ENCODE measurements at places on chromosomes 2 and 18.

DNA sequence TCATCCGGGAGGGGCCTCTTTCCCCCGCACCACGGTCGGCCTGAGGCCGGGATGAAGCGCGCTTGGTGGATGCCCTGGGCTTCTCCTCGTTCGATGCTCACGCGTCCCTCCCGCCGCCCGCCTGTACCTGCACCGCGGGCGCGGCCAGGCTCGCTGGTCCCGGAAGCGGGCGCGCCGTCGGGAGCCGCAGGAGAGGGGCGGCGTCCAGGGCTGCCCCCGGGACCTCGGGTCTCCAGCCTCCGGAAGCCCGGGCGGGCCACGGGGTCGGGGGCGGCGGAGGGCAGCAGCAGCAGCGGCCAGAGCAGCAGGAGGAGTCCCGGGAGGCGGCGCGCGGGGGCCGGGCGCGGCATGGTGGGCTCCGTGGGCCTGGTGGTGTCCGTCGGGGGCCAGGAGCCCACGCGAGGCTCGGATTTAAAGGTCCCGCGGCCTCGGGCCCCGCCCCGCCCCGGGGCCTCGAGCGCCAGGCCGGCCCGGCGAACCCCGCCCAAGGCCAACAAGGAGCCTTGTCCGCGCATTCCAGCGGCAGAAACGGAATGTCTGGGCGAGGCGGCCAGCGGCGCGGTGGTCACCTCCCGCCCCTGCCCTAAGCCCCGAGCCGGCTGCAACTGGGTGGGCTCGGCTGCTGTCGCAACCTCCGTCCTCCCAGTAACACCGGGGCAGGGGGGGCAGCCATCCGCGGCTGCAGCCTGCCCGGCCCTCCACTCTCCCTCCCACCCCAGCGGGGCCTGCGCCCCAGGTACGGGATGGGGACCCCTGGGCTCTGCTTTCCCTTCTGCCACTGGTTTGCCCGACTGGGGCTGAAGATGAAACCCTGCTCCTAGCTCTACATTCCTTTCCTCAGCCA is at the start of gene MATN3:
Gene MATN3, minus strand, starts transcription at position 387 of the 844 bp plus-strand sequence. Its CDS starts 37 bp downstream, at position 350.
- peak; percentile 35 for DNase-seq

GRCh38 chr2:60533101-60534051 is 20.1 kb downstream of the BCL11A start:
- peak; percentile 62 for DNase-seq

- no peak for DNase-seq
Observed at GRCh38 chr2:170950221-170950761, 21.2 kb downstream of the GORASP2 start.

GRCh38 chr2:120815292-120815691 is 79.6 kb downstream of the GLI2 start:
- no peak for DNase-seq

DNA sequence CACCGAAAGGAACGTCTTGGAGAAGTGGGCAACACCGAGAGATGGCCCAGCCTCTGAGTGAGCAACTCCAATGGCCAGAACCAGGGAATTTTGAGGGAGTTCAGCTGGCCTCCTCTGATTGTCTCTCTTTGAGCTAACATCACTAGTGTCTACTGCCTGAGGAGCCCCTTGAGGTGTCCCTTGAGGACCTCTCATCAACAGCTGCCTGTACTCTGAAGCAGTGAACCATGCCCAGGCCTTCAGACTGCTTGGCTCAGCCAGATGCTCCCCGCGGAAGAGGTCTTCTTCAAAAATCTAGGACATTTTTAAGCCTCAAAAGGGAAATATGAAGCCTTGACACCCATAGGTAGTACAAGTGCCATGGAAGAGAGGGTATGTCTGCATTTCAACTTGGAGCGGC is 430.4 kb downstream of the TXNL1 start:
- no peak for DNase-seq

DNA sequence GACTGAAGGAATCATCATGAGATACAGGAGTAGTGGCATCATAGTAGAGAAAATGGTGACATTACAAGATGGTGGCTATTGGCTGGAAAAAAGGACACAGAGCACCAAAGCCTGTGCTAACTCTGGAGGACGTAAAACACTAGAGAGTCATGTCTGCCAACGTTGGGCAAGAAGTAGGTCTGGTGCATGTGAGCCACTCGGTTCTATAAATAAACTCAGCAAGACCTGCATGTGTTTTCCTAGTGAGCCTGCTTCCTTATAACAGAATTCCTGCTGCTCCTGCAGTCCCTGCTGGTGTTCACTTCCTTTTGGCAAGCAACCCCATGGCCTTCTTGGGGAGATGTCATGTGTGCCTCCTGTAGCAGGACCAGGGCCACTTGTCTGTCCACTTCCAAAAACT is 325.2 kb downstream of the OSR1 start:
- DNase-seq = peak; percentile 11

DNA sequence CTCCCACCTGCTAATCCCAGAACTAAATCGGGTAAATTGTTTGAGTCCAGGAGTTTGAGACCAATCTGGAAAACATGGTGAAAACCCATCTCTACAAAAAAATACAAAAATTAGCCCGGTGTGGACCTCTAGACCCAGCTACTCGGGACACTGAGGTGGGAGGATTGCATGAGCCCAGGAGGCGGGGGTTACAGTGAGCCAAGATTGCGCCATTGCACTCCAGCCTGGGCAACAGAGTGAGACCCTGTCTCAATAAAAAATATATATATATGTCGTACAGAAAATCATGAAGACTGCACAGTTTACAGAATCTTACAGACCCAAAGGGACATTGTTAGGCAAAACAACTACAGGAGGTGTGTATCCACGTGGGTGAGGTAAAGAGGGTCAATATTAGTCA is 4.0 kb upstream of the DPY30 start:
- DNase-seq = no peak

GRCh38 chr2:47725808-47726207 is 57.1 kb upstream of the MSH6 start:
- no peak for DNase-seq

- peak; percentile 50 for DNase-seq
Observed at GRCh38 chr18:58359218-58359617, 269.7 kb downstream of the ALPK2 start.

DNA sequence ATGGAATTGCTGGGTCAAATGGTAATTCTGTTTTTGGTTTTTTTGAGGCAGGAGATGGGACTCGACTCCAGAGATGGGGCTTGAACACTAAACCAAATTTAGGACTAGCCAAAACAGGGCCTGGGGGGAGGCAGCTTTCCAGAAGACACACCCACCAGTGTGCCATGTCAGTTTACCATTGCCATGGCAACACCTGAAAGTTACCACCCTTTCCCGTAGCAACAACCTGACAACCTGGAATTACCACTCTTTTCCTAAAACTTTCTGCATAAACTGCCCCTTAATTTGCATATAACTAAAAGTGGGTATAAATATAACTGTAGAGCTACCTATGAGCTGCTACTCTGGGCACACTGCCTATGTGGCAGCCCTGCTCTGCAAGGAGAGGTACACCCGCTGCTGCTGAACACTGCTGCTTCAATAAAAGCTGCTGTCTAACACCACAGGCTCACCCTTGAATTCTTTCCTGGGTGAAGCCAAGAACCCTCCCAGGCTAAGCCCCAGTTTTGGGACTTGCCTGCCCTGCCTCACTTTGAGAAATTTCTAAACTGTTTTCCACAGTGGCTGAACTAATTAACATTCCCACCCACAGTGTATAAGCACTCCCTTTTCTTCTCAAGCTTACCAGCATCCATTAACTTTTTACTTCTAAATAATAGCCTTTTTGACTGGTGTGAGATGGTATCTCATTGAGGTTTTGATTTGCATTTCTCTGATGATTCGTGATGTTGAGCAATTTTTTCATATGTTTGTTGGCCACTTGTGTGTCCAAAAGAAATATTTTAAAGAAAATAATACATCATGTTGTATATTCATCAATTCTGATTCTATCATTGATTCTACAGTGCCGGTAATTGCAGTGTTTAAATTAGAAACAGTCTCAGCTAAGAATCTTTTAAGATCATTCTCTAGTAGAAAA is 10.6 kb downstream of the CDK15 start:
- DNase-seq = no peak

DNA sequence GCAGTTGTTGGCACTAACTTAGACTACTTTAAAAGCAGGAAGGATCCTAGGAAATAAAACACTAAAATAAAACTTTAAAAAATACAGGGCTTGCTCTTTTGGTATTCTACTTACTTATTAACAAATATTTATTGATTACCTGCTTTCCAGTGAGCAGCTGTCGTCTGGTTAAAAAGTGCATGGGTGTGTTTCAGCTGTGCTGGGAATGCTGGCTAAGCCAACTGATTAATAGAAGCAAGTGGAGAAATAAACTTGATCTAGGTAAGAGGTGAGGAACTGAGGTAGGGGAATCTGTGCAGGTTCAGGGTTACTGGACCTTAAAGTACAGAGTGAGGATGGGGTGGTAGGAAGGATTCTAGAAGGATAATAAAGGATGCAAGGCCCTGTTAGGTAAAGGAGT is 110.8 kb downstream of the SPTBN1 start:
- DNase-seq = no peak

- DNase-seq = no peak
Observed at GRCh38 chr2:161386228-161386824, 29.8 kb upstream of the TBR1 start.

- DNase-seq = no peak
Observed at GRCh38 chr2:241041589-241042158, 43.3 kb downstream of the SNED1 start.

DNA sequence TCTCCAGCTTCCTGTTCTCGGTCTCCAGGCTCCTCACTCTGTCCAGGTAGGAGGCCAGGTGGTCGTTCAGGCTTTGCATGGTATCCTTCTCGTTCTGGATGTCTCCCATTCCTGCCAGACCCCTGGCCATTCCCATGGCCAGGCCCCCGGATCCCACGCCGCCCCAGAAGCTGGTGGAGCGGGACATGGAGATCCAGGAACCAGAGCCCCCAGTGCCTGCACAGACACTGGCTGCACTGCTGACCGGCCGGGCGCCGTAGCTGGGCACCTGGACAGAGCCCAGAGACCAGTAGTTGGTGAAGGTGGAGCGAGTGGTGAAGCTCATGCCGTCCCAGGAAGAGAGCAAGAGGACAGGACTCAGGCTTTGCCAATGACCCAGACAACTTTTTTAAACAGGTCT is 129.1 kb upstream of the WDR75 start:
- DNase-seq = no peak

GRCh38 chr18:62399276-62399675 is 74.2 kb downstream of the TNFRSF11A start:
- DNase-seq = no peak

DNA sequence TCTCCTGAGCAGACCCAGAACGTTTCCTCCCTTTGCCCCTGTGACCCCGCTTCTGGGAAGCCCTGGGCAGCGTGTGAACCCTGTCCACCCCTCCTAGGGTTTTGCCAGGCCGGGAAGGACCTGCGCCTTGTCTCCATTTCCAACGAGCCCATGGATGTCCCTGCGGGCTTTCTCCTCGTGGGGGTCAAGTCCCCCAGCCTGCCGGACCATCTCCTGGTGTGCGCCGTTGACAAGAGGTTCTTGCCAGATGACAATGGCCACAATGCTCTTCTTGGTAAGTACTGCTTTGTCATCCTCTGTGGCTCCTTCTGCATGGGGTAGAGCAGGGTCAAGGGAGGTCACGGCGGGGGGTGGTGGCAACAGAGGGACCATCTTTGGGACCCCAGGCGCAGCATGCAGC is 32.5 kb downstream of the GREB1 start:
- DNase-seq = no peak
